Left cardiac atrium (tissue), 4 donors: ENCODE measurements at places on chromosomes 1 and 21. TPM values are rescaled to one million over a fixed set of nuclear protein-coding genes. Genes with fewer than 3 reads are reported as not detected.

Gene NHLH1
- total RNA-seq = not detected

Gene LCE1A
- total RNA-seq = not detected

Gene TLR5
- total RNA-seq = 3.5 TPM

Gene CA14
- 8.7 TPM for total RNA-seq

Gene GPR3
- total RNA-seq = 12.4 TPM

- no peak for DNase-seq
These were observed 40.3 kb downstream of the ZZZ3 start for GRCh38 chr1:77642196-77642595.

- DNase-seq = no peak
These were observed 6.2 kb downstream of the BARHL2 start for GRCh38 chr1:90710579-90711536.

- peak; percentile 22 for DNase-seq
These were observed 146.6 kb downstream of the SPATA46 start for GRCh38 chr1:162230096-162230495.

Gene HAO2
- total RNA-seq = not detected

Gene DENND2C
- 2.3 TPM for total RNA-seq

DNA sequence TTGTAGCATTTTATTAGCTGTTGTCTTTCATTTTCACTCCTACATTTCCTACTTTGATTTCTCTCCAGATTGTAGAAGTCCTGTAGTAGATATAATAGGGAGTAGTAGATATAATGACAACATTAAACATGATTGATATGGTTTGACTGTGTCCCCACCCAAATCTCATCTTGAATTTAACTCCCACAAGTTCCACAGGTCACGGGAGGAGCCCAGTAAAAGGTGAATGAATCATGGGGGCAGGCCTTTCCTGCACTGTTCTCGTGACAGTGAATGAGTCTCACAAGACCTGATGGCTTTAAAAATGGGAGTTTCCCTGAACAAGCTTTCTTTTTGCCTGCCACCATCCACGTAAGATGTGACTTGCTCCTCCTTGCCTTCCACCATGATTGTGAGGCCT, 7.5 kb upstream of the PRDX6 start:
- DNase-seq = no peak

GRCh38 chr1:53938136-53938830, 7.2 kb downstream of the IFT25 start:
- DNase-seq = no peak

- DNase-seq = no peak
These were observed 134.9 kb upstream of the MAP1LC3C start for GRCh38 chr1:242133796-242134195.

Gene EVA1C
- total RNA-seq = 22.1 TPM

Gene GPR157
- 40.6 TPM for total RNA-seq

GRCh38 chr1:29290414-29290985, 54.2 kb downstream of the PTPRU start:
- no peak for DNase-seq

DNA sequence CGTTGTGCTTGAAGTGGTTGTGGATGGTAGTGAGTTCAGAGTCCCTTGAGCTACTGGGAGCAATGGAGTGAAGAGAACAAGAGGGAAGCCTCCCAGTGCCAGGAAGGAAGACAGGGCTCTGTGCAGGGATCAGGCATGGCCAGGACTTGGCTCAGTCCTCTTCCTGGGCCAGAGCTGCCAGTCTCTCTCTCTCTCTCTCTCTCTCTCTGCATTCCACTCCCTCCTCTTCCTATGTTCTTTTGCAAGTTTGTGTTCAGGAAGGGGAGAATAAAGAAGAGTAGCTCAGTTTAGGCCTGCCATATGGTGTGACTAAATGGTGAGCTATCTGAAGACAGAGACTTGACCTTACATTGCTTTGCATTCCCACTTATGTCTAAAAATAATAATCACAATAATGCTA, 20.5 kb upstream of the RPTN start:
- DNase-seq = no peak
